ENCODE measurements at places on chromosomes 2 and 18.

- DNase-seq = peak; percentile 61
Observed at GRCh38 chr2:30656079-30656478, 151.2 kb downstream of the CAPN13 start.

DNA sequence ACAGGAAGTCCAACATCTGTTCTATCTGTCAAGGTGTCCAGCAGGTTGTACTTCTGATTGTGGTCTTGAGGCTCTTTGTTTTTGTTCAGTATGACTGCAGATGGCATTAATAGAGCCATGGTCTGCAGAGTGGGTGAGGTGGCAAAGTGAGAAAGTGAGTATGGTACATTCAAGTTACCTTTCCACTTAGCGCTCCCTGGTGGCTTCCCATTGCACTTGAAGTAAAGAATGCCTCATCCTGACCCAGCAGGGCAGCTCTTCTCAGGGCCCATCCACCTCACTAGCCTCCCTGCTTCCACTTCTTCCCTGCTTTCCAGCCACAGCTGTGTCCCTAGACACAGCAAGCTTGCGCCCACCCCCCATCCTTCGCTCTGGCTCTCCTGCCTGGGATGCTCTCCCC, 148.0 kb upstream of the ALPP start:
- peak; percentile 13 for DNase-seq

DNA sequence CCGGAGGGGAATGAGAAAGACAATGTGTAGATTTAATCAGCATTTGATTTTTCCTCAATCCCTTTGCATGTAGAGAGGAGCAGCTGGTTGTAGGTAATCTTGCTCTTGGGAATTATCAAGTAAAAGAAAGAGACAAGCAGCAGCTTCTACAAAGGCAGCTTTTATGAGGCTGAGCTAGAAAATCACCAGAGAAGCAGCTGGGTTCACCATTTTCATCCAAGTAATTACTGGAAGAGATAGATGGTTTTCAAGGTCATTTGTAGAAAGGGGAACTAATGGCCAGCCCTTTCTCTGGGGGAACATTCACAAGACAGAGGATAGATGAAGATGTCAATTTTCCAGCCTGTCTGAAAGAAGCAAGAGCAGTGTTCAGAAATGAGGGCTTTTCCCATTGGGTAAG, 113.0 kb downstream of the RND3 start:
- no peak for DNase-seq

- DNase-seq = peak; percentile 62
Observed at GRCh38 chr2:71784734-71785511, 331.6 kb downstream of the DYSF start.
